ENCODE measurements at places on chromosomes 4 and X.
A peak's percentile ranks its signal among the peaks of the same experiment; 100 is the strongest.

GRCh38 chrX:54785901-54786300 lies 12.2 kb downstream of the ITIH6 start:
- no peak for DNase-seq

DNA sequence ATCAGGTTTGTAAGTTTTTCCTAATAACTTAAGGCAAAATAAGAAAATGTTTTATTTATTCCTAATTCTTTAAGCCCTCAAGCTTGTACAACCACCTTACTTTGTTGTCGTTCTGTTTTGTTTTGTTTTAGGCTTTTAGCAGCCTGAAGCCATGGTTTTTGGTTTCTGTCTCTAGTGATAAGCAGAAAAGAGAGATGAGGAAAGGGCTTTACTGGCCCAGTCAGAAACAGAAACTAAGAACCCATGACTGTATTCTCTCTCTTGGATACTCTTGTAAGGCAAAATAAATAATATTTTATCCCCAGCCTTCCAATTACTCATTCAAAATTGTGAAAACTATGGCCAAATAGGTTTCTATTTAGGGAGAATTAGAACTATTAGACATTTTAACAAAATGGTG lies 29.4 kb downstream of the TBC1D19 start:
- no peak for DNase-seq

DNA sequence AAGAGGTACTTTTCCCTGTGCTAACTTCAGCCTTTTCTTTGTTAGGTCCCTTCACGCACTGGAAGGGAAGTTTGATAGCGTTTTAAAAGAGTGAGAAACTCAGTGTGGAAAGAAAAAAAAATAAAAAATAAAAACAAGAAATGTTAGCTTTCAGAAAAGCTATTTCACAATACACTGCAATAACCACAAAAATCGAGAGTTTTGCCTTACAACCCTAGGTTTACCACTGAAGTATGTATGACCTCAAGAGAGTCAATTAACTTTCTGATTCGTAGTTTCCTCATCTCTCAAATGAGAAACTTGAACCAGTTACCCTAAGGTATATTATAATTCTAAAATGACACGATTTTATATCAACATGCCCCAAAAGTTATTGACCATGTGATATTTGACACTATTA lies 93.9 kb upstream of the JADE1 start:
- no peak for DNase-seq

- DNase-seq, result no peak
These were observed 49.3 kb upstream of the EOLA2 start for GRCh38 chrX:149987613-149988012.

GRCh38 chr4:97656044-97656720 lies 487.1 kb downstream of the STPG2 start:
- DNase-seq, result no peak

DNA sequence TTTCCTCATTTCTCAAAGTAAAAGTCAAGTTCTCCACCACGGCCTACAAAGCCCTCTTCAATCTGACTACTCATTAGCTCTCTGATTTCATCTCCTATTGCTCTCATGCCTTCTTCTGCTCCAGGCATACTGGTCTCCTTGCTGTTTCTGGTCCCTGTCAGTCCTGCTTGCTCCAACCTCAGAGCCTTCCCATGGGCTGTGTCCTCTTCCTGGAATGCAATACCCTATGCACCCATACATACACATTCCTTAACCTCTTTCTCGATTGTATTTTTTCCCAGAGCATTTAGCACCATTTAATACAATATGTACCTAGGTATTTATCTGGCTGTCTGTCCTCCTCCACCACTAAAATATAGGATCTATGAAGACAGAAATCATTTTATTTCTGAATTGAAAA lies 385.2 kb downstream of the GASK1B start:
- no peak for DNase-seq

- no peak for DNase-seq
These were observed 134.9 kb downstream of the STOX2 start for GRCh38 chr4:184039963-184040383.

GRCh38 chr4:85722807-85723206 lies 247.9 kb downstream of the ARHGAP24 start:
- DNase-seq, result no peak

- DNase-seq, result no peak
These were observed 248.9 kb downstream of the TLL1 start for GRCh38 chr4:166121897-166122296.

DNA sequence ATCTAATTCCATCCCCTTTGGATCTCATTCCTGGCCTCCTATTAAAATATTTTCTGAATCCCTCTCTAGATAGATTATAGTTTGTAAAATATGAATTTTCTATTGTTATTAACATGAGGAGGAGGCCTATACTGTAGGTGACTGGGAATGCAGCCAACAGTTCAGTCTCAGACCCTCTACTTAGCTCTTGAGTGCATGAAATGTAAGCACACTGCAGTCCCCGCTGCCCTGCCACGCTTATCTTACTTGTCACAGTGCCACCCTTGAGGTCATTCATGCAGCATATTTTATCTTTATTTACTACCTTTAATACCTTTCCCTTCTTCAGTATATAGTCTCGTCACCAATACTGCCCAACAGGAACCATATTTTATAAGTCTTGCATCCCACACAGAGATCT lies 151.0 kb downstream of the CAMK2D start:
- no peak for DNase-seq

DNA sequence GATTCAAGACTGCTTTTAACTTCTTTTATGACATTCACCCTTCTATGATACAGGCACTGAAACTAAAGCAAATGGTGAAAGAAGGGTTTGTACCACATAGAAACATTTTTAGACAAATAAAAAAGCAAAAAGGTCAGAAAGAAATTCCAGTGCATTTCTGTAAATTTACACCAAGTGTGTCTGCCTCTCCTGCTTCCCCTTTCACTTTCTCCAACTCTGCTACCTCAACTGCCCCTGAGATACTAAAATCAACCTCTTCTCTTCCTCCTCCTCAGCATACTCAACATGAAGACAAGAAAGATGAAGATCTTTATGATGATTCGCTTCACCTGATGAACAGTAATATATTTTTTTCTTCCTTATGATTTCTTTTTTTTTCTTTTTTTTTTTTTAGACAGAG lies 187.9 kb downstream of the LRBA start:
- no peak for DNase-seq

- no peak for DNase-seq
These were observed 216.5 kb downstream of the MID1IP1 start for GRCh38 chrX:39017716-39018115.

GRCh38 chr4:122643257-122643656 lies 22.4 kb upstream of the IL21 start:
- no peak for DNase-seq

GRCh38 chrX:56728752-56729151 lies 291 bp upstream of the NBDY start:
- DNase-seq, result peak; percentile 28

DNA sequence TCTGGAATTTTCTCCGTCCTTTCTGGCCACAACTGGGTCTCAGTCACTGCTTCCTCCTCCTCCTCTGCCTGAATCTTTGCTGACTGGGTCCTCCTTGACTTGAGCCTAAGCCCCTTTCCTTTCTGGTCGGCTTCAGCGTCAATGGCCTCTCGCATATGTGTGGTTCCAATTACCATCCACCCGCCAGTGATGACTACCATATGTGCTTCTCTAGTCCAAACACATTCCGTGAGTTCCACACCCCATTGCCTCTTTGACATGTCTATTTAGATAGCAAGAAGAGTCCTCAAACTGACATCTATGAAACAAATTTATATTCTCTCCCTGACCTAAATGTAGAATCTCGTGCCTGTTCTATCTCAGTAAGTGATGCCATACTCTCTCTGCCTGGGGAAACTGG lies 19.8 kb downstream of the MXRA5 start:
- no peak for DNase-seq

- peak; percentile 16 for DNase-seq
These were observed 32.6 kb downstream of the ABHD18 start for GRCh38 chr4:127997534-127998388.

DNA sequence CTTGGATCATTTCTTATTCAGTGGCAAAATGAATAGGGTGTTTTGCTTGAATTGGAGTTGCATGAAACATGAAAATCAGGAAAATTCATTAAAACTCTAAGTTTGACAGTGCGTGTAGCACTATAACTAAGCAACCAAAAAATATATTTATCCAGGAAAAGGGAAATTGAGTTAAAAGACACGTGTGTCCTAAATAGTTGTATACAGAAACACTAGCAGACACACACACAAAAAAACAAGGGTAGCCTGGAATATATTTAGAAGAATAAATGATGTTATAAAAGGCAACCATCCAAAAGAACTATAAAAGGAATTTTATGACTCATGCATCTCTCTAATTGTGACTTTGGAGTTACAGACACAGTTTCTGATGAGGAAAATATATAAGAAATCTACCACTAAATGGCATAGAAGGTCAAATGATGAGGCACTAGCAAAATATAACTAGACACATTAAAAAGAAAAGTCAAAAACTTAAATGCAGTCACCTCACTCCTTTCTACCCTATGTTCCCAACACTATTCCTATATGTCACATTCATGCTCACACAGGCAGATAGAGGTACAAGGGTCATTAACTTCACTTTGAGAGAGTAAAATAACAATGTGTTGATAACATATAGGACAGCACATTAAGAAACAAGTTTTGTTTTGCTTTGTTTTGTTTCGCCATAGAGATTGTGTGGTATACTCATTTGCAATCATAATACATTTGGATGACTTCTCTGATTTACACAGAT lies 793.6 kb upstream of the INTU start:
- DNase-seq, result no peak

DNA sequence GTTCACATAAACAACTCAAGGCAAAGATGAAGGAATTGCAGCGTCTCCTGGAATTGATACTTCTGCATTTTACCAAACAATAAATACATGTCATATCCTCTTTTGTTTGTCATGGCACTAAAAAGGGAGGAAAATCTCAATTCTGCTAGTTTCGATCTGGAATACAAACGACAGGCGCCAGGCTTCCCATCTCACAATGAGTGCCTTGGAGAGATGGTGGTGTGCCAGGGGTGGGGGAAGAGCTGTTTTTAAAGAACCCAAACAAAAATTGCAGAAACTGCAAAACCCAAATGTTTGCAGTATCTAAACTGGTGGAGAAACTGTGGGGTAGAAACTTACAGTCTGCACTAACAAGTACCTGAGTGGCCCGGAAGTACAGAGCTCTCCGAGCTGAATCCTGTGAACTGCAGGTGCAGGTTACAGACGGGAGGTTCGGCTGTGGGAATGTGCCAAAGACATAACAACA lies 53.0 kb upstream of the KLF3 start:
- no peak for DNase-seq

DNA sequence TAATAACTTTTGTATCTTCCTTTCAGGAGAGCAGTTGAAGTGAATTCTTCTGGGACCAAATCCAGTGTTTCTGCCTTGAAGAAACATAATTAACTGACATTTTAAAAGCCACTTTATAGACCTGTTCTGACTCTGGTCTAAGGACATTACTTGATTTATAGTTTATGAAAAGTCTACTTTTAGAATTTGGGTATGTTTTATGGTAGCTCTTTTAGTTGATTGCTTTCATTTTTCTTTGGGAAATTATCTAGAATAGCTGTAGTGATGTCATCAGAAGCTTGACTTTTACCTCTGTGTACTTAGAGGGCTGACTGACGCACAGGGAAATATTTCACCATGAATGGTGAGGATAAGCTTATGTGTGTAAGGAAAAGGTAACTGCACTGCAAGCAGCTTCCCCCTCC lies 131.8 kb upstream of the LIMCH1 start:
- DNase-seq, result no peak

- DNase-seq, result no peak
These were observed 16.6 kb upstream of the ERCC6L start for GRCh38 chrX:72255445-72255844.

DNA sequence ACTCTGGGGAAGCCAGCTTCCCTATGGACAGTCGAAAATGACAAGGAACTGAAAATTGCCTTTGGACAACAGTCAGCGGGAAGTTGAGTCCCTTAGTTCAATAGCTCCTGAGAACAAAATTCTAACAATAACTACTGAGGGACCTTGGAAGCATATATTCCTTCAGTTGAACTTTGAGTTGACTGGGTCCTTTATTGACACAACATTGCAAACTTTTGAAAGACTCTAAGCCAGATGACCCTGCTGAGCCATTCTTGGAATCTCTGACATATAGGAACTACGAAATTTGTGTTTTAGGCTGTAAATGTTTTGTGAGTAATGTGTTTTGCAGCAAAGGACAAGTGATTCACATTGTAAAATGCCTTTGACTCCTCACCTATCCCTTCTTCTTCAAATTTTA lies 548.8 kb upstream of the LCORL start:
- no peak for DNase-seq

DNA sequence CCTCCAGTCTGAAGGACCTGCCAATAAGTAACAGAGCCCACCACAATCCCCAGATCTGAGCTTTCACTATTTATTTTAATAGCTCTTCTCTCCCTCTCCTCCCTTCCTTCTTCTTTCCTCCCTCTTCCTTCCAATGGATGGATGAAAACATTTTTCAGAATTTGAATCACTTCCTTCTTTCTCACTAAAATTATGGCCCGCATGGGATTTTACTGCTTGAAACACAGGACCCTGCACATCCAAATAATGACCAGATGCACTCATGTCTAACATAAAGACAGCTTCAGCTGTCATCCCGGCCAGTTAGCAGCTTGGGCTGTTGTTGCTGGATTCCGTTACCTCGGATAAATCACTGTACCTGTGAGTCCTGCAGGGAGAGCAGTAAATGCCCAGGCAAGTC lies 5.4 kb upstream of the PHEX start:
- DNase-seq, result no peak

- no peak for DNase-seq
These were observed 446.9 kb downstream of the TMA16 start for GRCh38 chr4:163941221-163941905.

DNA sequence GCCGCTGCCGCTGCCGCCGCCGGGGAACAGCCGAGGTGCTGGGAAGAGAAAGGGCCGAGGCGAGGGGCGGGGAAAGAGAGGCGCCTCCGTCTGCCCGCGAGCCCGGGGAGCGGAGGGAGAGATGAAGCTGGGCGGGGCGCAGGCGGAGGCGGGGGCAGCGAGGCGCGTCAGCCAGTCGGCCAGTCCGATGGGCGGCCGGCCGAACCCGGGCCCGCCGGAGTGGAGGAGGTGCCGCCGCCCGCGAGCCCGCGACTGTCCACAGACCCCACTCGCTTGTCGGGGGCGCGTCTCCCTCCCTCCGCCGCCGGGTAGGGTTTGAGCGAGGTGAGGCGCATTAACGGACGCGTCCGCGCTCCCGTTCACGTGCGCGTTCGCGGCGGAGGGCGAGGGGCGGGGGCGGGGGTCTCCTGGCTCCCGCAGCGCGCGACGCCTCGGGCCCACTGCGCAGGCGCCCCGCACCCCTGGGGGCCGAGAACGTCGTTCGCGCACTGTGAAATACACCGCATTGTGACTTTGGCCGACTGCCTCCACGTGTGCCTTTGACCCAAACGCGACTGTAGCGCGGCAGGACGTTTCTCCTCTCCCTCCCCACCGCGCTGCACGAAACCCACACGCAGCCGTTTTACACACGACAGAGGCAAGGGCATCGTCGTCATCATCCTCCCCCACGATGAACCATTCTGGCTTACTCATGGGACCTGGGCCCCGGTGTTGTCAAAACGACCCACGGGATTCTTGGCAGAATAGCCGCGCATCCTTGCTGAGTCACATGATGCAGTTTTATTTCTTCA lies at the start of gene NUDT11:
TSS of gene NUDT11 (minus strand) at position 92 of the 791 bp plus-strand sequence. CDS start 148 bp downstream, outside the sequence.
- peak; percentile 24 for DNase-seq
